Esophagus mucosa (tissue), 1 donor: ENCODE measurements at places on chromosomes 3 and 15. TPM values are rescaled to one million over a fixed set of nuclear protein-coding genes. Genes with fewer than 3 reads are reported as not detected.

DNA sequence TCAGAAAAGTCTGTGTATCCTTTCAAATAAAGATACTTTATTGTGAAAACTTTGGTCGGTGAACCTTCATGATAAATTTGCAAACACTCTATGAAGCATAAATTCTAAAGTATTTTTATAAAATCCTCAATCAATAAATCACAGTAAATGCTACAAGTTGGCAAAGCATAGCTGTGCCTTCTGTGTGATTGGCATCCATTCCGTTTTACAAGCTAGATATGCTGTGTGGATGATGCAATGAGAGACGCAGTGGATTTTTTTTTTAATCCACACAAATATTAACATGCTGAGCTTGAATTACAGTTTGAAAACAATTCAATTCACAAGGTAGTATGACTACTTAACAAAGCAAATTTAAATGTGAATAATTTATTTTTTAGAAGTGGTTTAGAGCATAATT is 937.2 kb downstream of the ZPLD1 start:
- ATAC-seq: no peak

DISP2 gene
- 0.28 TPM for total RNA-seq

MYRIP gene
- total RNA-seq: 1.2 TPM

- no peak for ATAC-seq
Observed at GRCh38 chr3:45917146-45917898, 25.9 kb upstream of the CXCR6 start.

GRCh38 chr3:16794257-16794656 is 90.5 kb upstream of the PLCL2 start:
- no peak for ATAC-seq
